Stimulated activated CD4-positive, alpha-beta T cell treated with anti-CD3 and anti-CD28 coated beads, TNF-alpha, amount 100 ng/mL, for 1 hour (primary cell): ENCODE measurements at places on chromosomes 5 and 9.

DNA sequence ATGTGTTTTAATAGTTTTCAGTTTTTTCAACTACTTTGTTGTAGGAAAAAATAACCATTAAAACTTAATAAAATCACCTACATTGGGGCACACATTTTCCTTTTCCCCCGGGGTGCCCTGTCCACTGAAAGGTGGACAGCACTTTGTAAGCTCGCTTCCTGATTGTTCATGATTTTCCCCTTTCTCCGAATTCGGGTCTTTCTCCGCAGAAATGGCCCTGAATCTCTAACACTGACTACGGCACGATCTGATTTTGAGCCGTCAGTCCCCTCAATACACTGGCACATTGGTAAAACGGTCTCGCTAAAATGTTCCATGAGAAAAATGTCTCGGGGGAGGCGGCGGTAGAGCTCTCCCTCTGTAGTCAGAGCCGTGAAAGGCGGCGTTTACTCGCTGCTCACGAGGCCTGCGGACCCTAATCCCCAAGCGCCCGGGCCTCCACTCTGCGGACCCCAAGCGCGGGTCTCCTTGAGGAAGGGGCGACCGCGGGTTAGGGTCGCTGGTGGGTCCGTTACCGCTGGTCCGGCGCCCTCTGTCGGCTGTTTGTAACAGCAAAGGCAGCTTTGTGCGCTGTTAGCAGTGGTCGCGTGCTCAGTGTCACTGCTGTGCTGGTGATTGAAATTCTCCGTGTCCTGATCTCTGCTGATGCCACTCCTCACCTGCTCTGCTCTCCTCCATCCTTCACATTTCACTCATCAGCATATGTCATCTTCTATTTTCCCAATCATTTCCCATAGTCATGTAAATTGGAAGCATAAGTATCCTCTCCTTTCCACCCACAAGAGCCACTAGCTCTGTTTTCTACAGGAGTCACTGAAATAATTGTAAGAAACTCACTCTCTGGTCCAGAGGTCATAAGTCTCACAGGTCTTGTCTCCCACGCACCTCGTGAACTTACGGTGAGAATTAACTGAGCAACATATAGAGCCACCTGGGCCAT, 10.8 kb upstream of the IFNA2 start:
- DNase-seq, result peak; percentile 22

GRCh38 chr5:79349881-79350280, 114.0 kb downstream of the JMY start:
- DNase-seq, result no peak

GRCh38 chr5:156221816-156222215, 105.1 kb upstream of the SGCD start:
- no peak for DNase-seq

DNA sequence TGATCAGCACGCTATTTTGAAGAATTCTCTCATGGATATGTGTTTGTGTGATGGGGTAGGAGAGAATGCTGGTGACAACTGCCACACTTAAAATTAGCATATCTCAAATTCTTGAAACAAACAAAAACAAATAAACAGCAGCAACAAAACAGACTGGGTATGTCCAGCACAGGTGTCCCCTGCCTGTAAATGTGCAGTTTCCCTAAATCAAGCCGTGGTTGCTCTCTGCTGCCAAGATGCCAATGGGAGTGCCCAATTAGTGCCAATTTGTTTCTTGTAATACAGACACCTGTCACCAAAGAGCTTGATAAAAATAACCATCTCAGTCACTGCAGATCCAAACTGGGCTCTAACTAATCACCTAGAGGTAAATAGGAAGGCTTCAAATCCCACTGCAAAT, 144.2 kb upstream of the SMARCA2 start:
- DNase-seq, result no peak

DNA sequence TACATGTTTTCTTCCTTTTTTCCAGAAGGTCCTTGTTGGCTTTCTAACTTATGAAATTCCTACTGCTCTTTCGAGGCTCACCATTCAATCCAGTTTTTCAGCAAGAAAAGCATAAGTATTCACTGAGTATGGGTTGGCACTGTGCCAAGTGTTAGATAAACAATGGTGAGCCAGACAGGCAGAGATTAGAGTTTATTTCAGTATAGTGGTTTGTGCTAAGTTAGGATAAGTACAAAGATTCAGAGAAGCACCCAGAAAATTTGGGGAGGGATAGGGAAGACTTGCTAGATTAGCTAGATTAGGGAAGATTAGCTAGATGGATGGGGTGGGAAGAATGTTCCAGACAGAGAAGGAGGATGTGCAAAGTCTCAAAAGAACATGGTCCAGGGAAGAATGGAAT, 122.9 kb downstream of the OXCT1 start:
- no peak for DNase-seq

GRCh38 chr9:106419829-106420228, 443.1 kb upstream of the ZNF462 start:
- no peak for DNase-seq

- DNase-seq, result no peak
These were observed 712.0 kb downstream of the MAT2B start for GRCh38 chr5:164217464-164217863.

DNA sequence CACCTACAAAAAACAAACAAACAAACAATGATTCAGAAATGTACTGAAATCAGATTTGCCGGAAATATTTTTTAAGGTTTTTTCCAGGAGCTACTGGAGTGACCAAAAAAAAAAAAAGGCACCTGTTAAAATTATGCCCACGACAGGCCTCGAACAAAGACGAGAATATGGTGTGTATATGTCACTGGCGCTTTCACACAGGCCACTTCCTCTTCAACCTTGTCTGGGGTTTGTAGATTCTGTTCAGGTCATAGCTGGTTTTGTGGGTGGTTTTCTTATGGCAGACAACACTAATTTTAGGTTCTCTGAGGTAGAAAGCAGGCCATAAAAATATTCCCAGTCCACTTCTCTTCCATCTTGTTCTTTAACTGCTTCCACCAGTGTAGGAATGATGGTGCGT, 7.0 kb downstream of the NDUFB6 start:
- DNase-seq, result no peak

DNA sequence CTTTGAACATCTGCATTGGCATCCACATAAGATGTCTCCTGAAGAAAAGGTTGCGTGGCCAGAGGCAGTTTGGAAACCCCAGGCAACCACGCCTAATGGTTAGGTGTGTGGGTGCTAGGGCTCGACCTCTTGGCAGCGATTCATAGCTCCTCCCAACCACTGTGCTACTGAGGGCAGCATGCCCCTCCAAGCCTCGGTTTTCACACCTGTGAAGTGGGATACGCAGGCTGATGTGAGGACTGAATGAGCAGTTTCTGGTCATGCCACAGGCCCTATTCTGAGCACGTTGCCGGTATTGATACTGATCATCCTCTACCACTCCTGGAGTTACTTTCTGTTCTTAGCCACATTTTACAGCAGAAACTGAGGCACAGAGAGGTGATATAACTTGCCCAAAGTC, 19.1 kb downstream of the NDST1 start:
- DNase-seq, result no peak

GRCh38 chr9:76662476-76663281, 101.6 kb upstream of the PCA3 start:
- no peak for DNase-seq

DNA sequence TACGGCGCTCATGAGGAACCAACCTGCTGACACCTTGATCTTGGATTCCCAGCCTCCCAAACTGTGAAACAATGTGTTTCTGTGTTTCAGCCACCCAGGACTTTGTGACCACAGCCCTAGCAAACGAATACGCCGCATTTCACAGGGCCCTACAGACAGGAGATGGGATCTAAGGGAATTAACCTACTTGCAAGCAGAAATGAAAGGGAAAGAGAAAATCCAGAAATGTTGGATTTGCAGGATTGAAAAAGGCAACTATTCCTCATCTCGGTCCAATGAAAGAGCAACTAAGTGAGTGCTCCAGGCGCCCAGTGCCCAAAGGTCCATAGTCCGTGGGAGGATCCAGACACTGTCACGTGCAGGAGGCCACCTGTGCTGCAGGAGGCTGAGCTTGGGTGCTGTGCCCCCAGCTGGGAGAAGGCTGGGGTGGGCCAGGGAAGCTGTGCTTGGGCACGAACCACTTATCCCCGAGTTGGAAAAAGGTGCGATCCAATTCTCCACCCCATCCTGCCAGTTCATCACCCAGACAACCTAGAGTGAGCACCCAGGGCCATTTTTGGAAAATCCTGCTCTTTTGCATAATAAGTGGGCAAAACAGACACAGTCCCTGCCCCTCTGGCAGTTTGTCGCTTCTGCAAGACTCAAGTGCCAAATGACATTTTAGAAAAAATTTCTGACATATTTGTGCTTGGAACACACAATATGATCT, 177.9 kb downstream of the C9orf50 start:
- DNase-seq, result no peak

GRCh38 chr9:24939109-24939850, 393.6 kb upstream of the IZUMO3 start:
- no peak for DNase-seq

DNA sequence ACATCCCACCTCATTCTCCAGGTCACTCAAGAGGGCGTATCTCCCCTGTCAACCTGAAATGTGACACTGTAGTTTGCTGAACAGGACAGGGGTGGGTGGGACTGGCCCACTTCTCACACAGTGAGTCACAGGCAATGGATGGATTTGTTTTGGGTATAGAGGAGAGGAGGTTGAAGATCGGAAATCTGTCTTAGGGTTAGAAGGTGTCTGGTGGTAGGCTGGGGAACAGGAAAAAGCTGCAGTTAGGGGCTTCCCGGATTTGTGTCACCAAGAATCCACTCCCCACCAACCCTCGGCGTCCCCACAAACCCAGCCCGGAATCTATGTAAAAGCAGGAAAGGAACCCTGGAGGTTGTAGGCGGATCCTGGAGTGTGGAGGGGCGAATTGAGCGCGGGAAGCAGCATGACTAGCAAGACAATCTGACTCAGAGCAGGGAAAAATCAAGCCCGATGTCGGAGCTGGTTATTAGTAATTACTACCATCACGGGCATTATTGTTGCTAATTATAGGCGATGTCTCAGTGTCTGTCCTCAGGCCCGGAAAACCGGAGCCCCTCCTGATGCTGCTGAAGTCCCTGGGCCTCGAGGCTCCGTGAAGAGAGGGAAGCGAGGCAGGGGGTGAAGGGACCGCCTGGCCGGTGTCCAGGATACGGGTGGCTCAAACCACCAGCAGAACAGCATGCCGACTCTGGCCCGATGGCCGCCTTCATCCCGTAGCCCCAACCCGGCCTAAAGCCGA, 1.7 kb upstream of the IRX1 start:
- no peak for DNase-seq

DNA sequence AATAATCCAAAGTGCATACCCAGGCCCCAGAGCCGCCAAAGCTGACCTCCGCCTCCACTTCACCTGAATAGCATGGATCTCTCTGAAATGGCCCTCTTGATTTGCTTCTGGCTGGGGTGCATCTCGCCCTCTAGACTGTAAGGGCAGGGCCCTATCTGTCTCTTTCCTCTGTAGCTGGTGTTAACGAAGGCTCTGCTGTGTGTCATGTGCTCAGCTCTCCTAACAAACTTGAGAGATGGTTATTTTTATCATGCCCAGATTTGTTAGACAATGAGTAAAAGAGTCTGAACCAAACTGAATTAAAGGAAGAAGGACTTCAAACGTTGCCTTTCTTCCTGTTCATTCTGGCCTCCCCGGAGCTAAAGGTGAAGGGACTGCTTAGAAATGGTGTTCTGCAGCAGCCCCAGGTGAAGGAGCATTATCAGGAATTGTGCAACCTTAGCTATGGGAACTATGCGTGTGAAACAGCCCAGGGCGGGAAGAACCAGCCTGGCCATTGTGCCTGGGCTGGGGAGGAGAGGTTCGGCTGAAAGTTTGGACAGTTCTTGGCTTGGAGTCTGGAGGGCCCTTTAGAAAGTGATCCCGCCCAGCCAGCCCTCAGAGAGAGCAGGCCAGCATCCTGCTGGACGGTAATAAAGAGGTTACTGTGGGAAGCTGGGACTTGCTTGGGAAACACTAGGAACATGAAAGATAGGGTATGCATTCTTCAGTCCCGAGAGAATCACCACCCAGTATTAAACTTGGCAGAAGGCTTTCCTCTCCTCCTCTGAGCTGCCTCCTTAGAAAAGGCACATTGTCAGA, 73.5 kb downstream of the WWC1 start:
- DNase-seq, result no peak

- DNase-seq, result peak; percentile 14
These were observed 57.2 kb downstream of the COL5A1 start for GRCh38 chr9:134698587-134699342.

- DNase-seq, result no peak
These were observed 6.8 kb upstream of the TOR2A start for GRCh38 chr9:127741831-127742434.

- DNase-seq, result no peak
These were observed 9.8 kb downstream of the RNF183 start for GRCh38 chr9:113293285-113293878.
